A172 (cell line): ENCODE measurements at places on chromosomes 7 and 10. TPM values are rescaled to one million over a fixed set of nuclear protein-coding genes. Genes with fewer than 3 reads are reported as not detected.

- DNase-seq, result no peak
Observed at GRCh38 chr10:123042708-123043408, 34.1 kb downstream of the ACADSB start.

- no peak for DNase-seq
Observed at GRCh38 chr7:80619741-80620140, 18.7 kb upstream of the CD36 start.

Gene INTS15
- 28.3 and 30.0 TPM in 2 replicates for total RNA-seq

Gene TRIM74
- total RNA-seq, result 0.12 TPM in 1 of 2 replicates, not detected in the other

DNA sequence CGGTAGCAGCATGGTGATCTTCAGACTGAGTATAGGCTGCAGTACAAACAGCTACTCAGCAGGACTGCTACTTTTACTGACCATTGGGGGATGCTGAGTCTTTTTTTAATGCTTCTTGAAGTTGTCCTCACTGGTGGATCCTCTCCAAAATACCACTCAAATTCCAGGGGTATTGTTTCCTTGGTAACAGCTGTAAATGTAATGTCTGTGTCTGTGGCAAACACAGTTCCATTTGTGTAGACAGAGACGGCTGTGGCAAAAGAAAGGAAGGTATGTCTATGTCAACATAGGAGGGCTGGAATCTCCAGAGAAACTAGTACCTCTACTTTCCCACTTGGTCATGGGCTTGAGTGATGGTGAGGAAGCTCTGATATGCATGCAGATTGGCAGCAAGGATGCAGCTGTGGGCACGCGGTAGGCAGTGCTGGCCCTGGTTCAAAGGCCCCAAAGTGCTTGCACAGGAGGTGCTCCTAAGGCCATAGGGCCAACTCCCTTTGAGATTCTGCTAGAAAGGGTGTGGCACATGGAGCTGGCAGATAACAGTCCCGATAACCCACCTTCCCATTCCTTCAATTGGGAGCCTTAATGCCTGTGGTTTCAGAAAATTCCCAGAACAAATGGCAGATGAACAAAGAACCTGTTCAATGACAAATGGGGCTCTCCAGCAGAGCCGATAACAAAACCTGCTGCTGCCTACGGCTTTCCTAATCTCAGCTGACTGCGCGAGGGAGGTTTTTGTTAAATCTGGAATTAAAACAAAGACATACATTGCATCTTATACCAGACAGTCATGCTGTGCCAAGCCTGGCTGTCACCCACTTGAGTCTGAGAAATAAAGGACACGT, 43.0 kb downstream of the PKD1L1 start:
- DNase-seq, result peak; percentile 21
